ENCODE measurements at places on chromosomes 7 and 10. TPM values are rescaled to one million over a fixed set of nuclear protein-coding genes. Genes with fewer than 3 reads are reported as not detected.

IQUB gene
- total RNA-seq = 0.30 TPM

EEPD1 gene
- total RNA-seq = 11.3 TPM

RELN gene
- 0.08 TPM for total RNA-seq

SPDYE6 gene
- not detected for total RNA-seq

ZNF736 gene
- total RNA-seq = 7.2 TPM

LRIT1 gene
- not detected for total RNA-seq

C10orf53 gene
- not detected for total RNA-seq

A1CF gene
- total RNA-seq = not detected

INSYN2A gene
- 0.15 TPM for total RNA-seq

ADAP1 gene
- total RNA-seq = 2.3 TPM

PKD2L1 gene
- not detected for total RNA-seq

FKBP6 gene
- not detected for total RNA-seq

TRA2A gene
- 25.2 TPM for total RNA-seq

SPDYE1 gene
- not detected for total RNA-seq

MKLN1 gene
- total RNA-seq = 40.4 TPM

TAF6 gene
- total RNA-seq = 25.1 TPM

PTPRE gene
- 0.90 TPM for total RNA-seq
